Activated T-helper 1 cell treated with Interleukin-2 at 50 U/mL for 16 hours (primary cell): ENCODE measurements at places on chromosomes 4 and X.

DNA sequence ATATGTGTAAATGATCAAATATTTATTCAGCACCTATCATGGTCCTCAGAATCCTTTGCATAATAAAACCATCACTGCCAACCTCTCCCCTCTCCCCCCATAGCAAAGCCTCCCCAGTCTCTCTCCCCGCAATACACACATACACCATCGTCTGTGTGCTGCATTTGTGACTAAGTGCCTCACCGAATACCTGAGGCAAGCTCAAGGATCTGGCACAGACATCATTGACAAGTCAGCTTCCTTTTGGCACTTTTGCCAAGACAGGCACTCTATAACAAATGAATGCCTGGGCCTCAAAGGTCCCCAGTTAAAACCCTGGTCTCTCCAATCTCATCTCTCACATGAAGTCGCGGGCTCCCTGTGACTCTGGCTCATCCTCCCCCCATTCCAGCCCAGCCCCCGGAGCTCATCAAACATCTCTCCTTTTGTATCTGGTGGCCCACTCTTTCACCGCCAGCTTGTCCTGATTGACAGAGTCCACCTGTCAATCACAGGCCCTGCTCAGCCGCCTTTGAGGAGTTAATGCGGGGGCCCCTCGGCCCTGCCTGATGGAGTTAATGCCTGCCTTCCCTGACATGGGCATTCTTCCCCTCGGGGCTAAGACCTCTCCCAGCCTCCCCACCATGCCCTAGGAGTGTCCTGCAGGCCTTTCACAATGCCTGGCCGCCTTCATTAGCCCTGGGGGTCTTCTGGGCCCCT lies 135.8 kb upstream of the ATP6AP2 start:
- no peak for DNase-seq

DNA sequence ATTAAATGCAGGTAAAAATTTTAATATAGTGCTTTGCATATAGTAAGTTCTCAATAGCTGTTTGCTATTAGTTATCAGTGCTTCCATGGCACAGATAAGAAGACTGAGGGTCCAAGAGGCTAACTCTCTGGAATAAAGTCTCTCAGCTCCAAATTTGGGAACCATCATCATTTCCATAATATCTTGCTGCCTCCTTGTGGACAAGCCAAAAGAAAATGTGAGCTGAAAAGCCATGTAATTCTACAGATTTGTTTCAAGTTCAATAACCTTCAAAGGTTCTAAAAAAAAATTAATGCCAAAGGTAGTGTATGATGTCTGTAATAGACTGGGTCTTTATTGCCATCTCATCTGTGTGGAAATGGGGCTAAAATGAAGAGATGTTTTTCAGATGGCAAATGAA lies 136.9 kb upstream of the VCX start:
- no peak for DNase-seq

DNA sequence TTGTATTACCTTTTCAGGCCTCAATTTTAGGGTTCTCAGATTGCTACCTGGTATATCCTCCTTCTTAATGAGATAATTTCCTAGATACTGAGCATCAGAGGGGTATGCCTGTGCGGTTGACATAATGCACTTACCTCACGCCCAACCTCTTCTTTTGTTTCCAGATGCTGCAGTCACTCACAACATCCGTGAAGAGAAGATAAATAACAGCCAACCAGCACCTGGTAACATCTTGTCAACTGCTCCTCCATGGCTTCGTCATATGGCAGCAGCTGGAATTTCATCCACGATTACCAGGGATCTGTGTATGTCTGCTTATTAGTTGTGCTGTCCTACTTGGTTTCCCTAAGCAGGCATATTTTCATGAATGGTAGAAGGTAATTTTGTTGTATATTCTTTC lies 16.7 kb downstream of the SAGE1 start:
- no peak for DNase-seq

DNA sequence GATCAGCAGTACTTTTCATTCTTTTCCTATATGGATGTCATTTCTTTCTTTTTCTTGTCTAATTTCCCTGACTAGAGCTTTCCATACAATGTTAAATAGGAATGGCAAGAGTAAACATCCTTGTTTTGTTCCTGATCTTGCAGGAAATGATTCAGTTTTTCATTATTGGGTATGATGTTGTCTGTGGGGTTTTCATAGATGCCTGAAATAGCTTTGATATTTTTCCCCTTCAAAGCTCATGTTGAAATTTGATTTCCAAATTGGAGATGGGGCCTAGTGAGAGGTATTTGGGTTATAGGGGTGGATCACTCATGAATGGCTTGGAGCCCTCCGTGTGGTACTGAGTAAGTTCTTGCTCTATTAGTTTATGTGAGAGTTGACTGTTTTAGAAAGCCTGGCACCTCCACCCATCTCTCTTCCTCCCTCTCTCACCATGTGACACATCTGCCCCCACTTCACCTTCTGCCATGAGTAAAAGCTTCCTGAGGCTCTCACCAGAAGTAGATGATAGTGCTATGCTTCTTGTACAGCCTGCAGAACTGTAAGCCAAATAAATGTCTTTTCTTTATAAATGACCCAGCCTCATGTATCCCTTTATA lies 22.3 kb upstream of the VSIG1 start:
- no peak for DNase-seq
